Kidney glomerular epithelial cell (primary cell): ENCODE measurements at places on chromosomes 4 and X.

DNA sequence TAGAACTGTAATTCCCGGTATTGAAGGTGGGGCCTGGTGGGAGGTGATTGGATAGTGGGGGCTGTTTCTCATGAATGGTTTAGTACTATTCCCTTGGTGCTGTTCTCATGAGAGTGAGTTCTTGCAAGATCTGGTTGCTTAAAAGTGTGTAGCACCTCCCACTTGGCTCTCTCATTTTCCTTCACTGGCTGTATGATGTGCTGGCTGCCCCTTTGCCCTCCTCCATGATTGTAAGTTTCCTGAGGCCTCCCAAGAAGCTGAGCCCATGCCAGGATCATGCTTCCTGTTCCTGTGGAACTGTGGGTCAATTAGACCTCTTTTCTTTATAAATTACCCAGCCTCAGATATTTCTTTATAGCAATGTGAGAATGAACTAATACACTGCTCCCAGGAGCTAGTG lies 8.7 kb downstream of the ANXA10 start:
- no peak for DNase-seq

DNA sequence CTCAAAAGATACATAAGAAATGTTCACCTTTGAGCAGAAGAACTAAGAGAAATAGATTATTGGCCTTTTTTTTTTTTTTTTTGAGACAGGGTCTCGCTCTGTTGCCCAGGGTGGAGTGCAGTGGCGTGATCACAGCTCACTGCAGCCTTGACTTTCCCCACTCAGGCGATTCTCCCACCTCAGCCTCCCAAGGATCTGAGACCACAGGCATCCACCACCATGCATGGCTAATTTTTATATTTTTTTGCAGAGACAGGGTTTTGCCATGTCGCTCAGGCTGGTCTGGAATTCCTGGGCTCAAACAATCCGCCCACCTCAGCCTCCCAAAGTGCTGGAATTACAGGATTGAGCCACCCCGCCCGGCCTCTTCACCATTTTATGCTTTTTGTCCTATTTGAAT lies 2.9 kb upstream of the TLR6 start:
- peak; percentile 29 for DNase-seq

DNA sequence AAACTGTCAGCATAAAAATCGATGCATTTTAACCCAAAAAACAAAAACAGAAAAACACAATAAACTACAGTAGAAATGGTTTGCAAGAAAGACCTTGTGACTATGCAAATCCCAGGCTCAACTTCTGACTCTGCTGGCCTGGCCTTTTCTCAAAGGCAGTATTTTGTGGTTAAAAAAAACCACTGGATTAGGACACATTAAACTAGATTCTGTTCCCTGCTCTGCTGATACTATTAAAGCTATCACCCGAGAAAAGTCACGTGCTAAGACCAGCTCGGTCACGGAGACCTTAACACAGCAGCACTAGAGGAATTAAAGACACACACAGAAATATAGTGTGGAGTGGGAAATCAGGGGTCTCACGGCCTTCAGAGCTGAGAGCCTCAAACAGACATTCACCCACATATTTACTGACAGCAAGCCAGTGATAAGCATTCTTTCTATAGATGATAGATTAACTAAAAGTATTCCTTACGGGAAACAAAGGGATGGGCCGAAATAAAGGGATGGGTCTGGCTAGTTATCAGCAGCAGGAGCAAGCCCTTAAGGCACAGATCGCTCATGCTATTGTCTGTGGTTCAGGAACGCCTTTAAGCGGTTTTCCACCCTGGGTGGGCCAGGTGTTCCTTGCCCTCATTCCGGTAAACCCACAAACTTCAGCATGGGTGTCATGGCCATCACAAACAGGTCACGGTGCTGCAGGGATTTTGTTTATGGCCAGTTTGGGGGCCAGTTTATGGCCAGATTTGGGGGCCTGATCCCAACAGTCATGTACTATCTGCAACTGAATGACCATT lies 16.1 kb downstream of the CBR4 start:
- no peak for DNase-seq

- no peak for DNase-seq
Observed at GRCh38 chr4:177450426-177451107, 8.3 kb upstream of the AGA start.

DNA sequence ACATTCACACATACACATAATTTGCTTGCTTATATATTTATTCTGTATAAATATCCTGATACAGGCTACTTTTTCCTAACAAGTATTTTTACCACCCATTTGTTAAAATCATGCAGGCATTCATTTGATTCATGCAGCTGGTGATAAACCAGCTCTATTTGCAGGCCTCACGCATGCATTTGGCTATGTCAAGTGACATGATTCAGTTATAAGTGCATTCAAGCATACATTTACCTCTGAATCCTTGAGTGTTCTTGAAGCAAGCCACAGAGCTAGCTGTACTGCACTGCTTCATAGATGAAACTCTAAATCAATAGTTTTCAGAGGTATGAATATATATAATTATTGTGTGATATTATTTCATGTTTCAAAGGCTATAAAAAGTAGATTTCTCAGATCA lies 544.0 kb upstream of the AGA start:
- no peak for DNase-seq
